ENCODE measurements at places on chromosomes 3 and 15.

GRCh38 chr15:96343113-96344059 lies 12.9 kb downstream of the NR2F2 start:
- DNase-seq, result no peak

DNA sequence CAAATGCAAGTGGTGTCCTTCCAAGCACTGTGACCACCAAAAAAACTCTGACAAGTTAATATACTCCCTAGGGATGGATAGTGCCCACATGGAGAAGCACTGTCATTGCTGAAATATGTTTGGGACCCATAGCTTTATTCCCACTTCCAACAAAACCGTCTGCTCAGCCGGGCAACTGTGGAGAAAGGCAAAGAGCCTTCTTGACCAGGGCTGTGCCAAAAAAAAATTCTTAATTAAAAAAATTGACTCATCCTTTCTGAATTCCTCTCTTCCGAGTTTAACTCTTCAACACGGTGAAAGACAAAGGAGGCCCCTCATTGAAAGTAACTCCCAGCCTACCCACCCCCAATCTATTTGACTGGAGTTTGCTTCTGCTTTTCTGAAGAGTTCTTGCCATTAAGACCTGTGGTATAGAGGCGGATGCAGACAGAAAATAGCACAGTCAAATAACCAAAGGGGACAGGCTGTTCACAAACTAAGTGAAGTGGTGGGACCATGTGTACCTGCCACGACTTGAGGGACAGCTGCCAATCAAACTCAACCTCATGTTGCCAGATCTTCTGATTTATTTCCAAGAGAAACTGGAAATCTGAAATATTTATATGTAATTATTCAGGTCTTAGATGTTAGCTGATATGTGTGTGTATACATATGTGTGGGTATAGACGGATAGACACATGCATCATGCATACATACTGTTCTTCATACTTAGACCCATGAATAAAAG lies 135.4 kb upstream of the PFN2 start:
- DNase-seq, result no peak

DNA sequence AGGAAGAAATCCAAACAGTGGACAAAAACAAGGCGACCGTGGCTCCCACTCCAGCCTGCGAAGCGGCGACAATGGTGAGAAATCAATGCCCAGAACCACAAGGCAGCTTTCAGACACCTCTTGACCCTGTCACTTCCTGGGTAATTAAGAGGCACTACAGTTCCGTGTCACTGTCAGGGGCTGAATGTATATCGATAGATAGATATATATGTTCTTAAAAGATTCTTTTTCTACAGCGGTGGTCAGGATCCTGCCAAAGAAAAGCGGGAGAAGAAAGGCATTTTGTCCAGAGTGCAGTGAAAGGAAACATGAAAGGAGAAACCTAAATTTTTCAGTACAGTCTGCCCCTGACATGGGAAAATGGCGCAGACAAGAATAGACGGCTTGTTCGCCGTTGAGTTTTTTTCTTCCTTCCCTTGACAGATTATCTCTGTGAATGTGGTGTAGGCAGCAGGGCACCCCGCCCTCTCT lies 56.2 kb upstream of the HES1 start:
- no peak for DNase-seq

- no peak for DNase-seq
These were observed 71.2 kb downstream of the FAM43A start for GRCh38 chr3:194756791-194757325.

All from iPS DF 6.9 (cell line).